ENCODE measurements at places on chromosomes 6 and 20.
A peak's percentile ranks its signal among the peaks of the same experiment; 100 is the strongest.

- DNase-seq: no peak
These were observed 71.7 kb upstream of the LY86 start for GRCh38 chr6:6516666-6517458.

GRCh38 chr20:39268491-39268951 lies 306.4 kb downstream of the DHX35 start:
- no peak for DNase-seq

- no peak for DNase-seq
These were observed 4.6 kb downstream of the NINL start for GRCh38 chr20:25580711-25581110.

- DNase-seq: no peak
These were observed 152.5 kb downstream of the FOXC1 start for GRCh38 chr6:1762203-1762602.

DNA sequence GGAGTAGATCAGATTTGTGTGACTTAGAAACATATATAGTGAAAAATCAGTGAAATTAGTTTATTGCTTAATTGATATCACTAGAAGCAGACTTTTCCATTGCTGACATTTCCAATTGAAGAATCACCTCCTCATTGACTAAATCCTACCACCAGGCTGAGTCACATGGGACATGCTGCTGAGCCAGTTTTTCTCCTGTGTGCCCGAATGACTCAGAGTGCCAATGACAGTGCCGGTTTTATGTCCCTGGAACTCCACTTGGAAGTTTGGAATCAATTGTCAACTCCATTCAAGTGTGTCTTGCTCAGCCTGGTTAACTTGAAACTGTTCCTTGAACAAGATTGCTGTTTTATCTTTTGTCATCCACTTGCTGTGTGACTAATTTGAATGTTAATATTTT lies 316.1 kb upstream of the PRDM1 start:
- DNase-seq: no peak

GRCh38 chr20:20664795-20665589 lies 47.5 kb downstream of the RALGAPA2 start:
- peak; percentile 42 for DNase-seq

DNA sequence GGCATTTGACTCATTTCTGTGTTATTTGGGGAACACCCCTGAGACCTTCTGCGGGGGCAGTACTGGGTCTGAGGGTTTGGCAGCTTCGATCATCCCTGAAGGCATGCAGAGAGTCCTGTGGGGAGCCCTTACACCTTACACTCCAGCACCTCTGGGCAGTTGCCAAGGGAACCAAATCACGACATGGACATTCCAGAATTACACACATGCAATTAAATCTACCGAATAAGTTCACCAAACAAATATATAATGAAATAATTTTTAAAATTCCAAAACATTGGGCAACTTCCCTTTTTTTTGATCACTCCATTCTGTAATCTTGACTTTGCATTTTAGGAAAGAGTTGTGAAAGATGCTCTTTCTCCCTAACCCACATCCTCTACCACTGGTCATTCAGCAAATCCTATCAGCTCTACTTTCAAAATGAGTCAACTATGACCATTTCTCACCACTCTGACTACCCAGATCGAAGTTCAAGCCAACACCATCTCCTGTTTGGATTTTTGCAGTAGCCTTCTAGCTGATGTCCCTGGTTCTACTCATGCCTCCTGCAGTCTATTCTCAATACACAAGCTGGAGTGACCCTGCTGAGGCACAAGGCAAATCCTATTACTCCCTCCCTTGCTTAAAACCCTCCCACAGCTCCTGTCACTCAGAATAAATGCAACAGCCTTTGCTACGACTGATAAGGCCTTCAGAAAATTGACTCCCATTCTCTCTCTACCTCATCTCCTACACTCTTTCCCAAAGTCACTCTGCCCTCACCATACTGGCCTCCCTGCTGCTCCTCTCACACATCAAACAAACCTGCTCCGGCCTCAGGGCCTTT lies 533.3 kb downstream of the HACE1 start:
- DNase-seq: peak; percentile 24

DNA sequence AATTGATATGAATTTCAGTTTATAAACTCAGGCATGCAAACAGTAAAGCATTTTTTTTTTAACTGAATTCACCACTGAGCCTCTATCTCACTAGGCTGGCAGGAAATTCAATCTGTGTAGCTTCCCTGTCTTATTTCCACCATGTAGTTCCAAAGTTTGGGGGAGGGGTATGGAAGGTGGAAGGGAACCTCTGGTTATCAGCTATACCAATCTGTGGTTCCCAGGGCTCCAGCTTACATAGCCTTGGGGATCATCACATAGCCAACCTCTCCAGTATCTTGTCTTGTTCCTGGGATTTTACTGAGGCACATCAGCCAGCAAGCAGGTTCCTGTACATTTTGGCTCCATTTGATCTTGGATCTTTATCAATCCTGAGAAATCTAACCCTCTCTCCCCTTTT lies 15.6 kb downstream of the RAD21L1 start:
- no peak for DNase-seq

DNA sequence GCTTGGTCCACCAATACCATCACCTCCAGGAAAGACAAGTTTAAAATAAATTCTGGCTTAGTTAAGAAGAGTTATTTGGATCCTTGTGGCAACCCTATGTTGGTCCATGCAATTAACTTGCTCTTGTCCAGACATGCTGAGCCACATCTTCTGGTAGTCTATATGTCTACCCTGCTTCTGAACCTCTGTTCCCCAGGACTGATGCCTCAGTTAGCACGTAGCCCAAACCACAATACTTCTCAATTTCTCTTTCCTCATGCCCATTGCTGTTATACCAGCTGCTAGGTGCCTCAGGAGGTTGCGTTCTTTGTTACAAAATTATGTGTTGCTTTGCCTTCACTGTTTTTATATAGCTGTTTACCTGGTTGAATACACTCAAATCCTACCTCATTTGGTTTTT lies 116.4 kb upstream of the KCNQ5 start:
- no peak for DNase-seq

- DNase-seq: no peak
These were observed 3.3 kb downstream of the TM9SF4 start for GRCh38 chr20:32112841-32113240.

- no peak for DNase-seq
These were observed 5.9 kb upstream of the VSTM2L start for GRCh38 chr20:37896932-37897548.

DNA sequence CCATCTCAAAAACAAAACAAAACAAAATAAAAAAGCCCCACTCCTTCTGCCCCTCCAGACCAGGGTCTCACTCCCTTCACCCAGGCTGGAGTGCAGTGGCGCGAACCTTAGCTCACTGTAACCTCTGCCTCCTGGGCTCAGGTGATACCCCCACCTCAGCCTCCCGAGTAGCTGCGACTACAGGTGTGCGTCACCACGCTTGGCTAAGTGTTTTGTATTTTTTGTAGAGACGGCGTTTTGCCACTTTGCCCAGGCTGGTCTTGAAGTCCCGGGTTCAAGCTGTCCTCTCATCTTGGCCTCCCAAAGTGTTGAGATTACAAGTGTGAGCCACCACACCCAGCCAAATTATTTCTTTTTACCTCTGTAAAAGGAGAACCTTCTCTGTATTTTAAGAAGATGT lies 110.1 kb downstream of the NCOA3 start:
- no peak for DNase-seq

DNA sequence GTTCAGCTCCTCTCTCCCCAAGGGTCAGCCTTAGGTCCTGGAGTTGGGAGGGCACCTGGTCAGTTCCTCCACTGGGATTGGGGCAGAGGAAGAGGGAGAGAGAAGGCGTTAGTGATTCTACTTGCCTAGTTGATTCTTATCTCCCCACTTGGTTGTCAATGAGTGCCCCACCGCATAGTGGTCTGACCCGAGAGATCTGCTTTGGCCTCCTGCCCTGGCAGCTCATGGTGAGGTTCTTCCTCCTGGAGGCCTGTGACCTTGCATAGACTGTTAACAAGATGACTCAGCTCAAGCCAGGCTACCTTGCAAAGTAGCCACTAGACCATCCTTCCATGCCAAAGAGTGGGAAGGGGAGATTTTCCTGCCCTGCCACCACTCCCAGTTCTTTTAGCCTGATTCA lies 160.6 kb downstream of the TMEM200A start:
- no peak for DNase-seq

DNA sequence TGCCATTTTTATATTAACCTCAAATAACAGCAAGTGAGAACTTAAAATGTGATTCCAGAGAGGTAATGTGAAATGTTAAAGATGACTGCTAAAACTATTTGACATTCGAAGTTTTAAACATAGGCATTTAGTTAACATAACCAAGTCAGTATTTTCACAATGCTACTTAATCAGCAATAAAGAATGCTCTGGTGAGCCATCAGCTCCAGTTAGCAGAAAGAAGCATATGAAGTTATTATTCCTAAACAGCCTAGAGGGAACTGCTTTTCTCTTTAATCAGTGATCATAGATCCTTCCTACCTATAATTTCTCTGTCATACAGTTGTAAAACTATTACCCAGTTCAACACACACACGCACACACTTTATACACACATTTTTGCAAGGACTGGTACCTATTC lies 60.1 kb downstream of the MMS22L start:
- DNase-seq: no peak

GRCh38 chr20:48531505-48531904 lies 296.3 kb downstream of the PREX1 start:
- no peak for DNase-seq

- DNase-seq: no peak
These were observed 169.1 kb downstream of the BMP7 start for GRCh38 chr20:57097245-57097915.

Data from NCI-H1694 treated with DMSO at 0.1 percent for 48 hours (cell line).